ENCODE measurements at places on chromosomes 2 and 18. TPM values are rescaled to one million over a fixed set of nuclear protein-coding genes. Genes with fewer than 3 reads are reported as not detected.

MRO gene
- 1.4 TPM for total RNA-seq

C1D gene
- not detected for total RNA-seq

CD207 gene
- total RNA-seq = not detected

ALPP gene
- not detected for total RNA-seq

LBX2 gene
- total RNA-seq = 3.0 TPM

NPHP1 gene
- total RNA-seq = 9.8 TPM

SMAD7 gene
- 76.5 TPM for total RNA-seq

NLRC4 gene
- total RNA-seq = 2.3 TPM

TPO gene
- 52.5 TPM for total RNA-seq

PLGLB2 gene
- not detected for total RNA-seq

FOXD4L1 gene
- not detected for total RNA-seq

PROKR1 gene
- not detected for total RNA-seq

SLC14A1 gene
- 42.7 TPM for total RNA-seq

OXER1 gene
- total RNA-seq = 0.32 TPM

TFCP2L1 gene
- 5.5 TPM for total RNA-seq

GAL3ST2 gene
- not detected for total RNA-seq

GCKR gene
- not detected for total RNA-seq

Measured in ascending aorta (tissue), 2 donors.